ENCODE measurements at places on chromosomes 4 and X.
A peak's percentile ranks its signal among the peaks of the same experiment; 100 is the strongest.

- no peak for DNase-seq
Observed at GRCh38 chrX:20500949-20501348, 234.2 kb upstream of the RPS6KA3 start.

GRCh38 chr4:185276036-185276435 is 66.6 kb downstream of the SNX25 start:
- no peak for DNase-seq

DNA sequence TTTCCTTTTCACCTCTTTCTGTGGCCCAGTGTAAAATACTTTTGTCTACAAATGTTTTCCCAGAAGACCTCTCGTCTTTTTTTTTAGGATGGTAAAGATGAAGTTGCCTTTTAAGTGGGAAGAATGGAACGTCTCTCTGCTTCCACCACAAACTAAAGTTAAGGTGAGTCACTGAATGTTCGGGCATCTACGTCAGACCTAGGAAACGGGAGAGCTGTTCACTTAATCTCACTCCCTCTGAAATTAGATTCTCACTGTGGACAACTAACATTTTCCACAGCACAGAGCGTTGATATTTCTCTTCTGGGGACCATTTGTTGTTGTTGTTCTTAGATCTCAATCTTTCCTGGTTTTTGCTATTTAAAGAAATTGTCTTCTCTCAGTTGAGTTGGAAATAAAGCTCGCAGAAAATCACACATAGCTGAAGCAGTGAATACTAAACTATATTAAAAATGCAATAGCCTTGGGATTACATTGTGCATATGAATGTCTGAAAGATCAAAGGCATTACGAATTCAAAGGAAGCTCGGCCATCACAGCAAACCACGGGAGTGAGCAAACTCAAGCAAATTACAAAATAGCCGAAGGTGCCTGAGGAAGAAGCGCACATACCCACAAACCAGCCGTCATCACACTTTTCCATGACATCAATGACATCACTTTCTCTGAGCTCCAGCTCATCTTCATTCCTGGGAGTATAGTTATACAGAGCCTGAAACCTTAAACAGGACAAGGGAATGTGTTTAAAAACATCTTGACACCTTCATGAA is 53.9 kb upstream of the PDLIM3 start:
- peak; percentile 49 for DNase-seq

GRCh38 chr4:167196344-167197012 is 37.8 kb downstream of the SPOCK3 start:
- no peak for DNase-seq

Measured in brain (organoid and tissue), 16 donors.